ENCODE measurements at places on chromosomes 7 and 10.
A peak's percentile ranks its signal among the peaks of the same experiment; 100 is the strongest.

- DNase-seq: peak; percentile 5
Observed at GRCh38 chr7:132354527-132354926, 221.7 kb downstream of the PLXNA4 start.

- no peak for DNase-seq
Observed at GRCh38 chr10:11331726-11332125, 279.7 kb downstream of the USP6NL start.

DNA sequence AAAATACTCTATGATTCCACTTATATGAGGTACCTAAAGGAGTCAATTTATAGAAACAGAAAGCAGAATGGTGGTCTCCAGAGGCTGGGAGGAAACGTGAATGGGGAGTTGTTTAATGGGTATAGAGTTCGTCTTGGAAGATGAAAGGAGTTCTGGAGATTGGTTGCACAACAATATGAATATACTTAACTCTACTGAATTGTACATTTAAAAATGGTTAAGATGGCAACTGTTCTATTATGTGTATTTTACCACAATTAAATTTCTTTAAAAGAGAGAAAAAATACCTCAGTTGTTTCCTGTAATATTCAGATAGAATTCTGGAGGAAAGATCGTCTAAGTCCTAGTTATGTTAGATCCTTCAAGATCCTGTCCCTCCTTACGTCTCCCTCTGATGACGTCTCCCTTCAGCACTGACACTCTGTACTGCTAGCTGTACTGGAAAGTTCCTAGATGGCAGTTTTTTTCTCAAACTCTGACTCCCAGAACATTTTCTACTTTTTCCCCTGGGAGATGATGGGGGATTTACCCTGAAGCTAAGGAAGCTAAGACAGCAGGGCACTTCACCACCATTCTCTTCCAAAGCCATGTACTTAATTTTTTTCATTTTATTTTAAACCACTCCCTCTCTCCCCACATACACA, 53.2 kb upstream of the CAV2 start:
- DNase-seq: no peak

GRCh38 chr7:36986948-36987724, 262.8 kb upstream of the AOAH start:
- DNase-seq: peak; percentile 50

GRCh38 chr7:26458466-26459145, 166.9 kb downstream of the SNX10 start:
- no peak for DNase-seq

DNA sequence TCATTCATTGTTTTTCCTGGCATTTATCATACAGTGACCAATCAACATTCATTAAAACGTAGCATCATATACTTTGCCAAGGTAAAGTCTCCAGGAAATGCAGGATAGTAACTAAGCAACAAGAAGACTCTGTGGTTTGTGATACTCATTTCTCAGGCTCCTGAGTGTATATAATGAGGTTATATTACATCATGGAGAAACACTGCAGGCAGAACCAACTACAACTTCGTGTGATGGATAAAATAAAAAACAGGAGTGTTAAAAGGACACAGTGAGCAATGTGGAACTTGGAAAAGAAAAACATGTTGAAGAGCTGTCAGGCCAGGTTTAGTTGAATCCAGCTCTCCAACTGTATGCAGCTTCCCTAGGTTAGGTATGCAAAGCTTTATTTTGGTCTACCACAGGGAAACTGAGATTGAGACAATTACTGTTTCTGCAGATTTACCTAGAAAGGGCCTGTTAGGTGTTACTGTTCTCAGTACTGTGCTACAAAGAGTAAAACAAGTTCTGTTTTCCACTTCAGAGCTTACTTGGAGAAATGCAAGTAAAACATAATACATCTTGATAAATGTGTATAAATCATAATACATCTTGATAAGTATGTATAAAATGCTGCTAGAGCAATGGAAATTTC, 7.8 kb upstream of the CCNY start:
- no peak for DNase-seq

DNA sequence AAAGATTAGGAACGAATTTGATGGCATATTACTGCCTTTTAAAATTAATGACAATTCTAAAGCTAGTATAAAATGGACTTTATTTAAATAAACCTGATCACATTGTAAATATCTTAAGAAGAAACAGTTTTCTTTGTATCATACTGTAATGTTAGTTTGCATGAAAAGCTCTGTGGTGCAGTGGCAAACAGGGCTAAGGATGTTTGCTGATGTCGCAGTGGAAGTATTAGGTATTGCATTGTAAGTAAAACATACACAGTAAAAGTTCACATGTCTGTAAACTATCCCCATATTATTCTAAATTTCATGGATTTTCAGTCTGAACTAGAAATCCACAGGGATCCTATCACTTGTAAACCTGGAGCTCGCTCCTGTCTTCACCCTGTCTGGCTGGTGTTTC, 252.6 kb upstream of the ZNF32 start:
- DNase-seq: peak; percentile 35

GRCh38 chr7:93902777-93903423, 3.5 kb upstream of the GNGT1 start:
- no peak for DNase-seq

GRCh38 chr7:21651697-21652096, 108.9 kb downstream of the DNAH11 start:
- DNase-seq: no peak

DNA sequence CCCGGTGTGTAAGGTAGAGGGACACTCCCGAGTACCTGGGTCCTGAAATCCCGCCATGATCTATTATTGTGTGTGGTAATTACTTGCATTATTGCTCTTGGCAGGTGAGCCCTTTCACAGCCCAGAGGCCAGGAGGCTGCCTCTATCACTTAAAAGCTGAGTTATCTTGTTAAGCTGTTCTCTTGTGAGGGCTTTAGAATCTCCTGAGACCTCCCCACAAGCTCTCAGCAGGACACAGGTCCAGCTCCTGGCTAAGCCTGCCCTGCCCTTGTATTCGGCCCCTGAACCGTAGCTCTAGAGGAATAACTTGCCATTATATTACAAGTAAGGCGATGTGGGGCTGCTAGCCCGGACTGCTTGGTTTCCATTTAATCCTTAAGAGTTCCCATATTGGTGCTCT, 13.9 kb downstream of the SND1 start:
- no peak for DNase-seq

GRCh38 chr7:44802418-44803025, 6.0 kb downstream of the PPIA start:
- no peak for DNase-seq

GRCh38 chr10:6721964-6722615, 142.0 kb upstream of the PRKCQ start:
- DNase-seq: no peak

GRCh38 chr7:51640841-51641240, 324.2 kb upstream of the COBL start:
- DNase-seq: no peak

GRCh38 chr7:31109751-31110150, 57.6 kb downstream of the ADCYAP1R1 start:
- no peak for DNase-seq

- DNase-seq: no peak
Observed at GRCh38 chr7:18648849-18649758, 153.6 kb downstream of the HDAC9 start.

DNA sequence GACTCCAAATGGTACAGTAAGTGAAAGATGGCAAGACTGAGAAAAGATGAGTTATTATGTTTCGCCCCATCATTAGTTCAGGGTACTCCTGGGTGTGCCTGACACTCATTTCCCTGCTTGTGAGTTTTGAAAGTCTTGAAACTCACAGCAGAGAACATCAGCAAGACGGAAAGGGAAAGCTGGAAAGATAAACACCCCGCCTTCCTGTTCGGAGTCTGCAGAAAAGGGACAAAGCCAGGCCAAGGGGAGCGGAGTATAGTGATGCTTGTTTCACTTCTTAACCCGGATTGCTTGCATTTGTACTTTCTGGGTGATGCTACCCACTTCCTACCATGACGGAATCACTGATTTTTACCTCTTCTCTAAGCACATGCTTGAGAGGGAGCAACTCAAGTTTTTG, 294.5 kb downstream of the FRMD4A start:
- no peak for DNase-seq

DNA sequence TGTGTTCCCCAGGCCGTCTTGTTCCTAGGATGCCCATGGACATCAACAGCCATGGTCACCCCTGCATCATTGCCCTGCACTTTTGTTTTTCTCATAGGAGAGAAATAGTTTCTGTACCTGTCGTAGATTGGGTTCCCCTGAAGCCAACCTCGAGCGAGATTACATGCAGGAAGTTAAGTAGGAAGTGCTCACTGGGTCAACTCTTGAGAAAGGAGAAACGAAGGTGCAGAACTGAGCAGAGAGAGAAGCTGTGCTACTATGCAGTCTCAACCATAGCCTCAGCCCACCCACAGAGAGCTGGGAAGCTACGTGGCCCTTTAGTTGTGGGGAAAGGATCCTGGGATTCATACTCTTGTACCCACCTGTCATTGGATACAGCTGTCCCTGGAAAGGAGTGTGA, 165.2 kb downstream of the HERPUD2 start:
- no peak for DNase-seq

- peak; percentile 34 for DNase-seq
Observed at GRCh38 chr10:75402486-75403143, 1.1 kb upstream of the ZNF503 start.

- DNase-seq: no peak
Observed at GRCh38 chr7:5300366-5300765, 17.6 kb downstream of the SLC29A4 start.

- no peak for DNase-seq
Observed at GRCh38 chr10:131082201-131082850, 229.2 kb downstream of the TCERG1L start.

DNA sequence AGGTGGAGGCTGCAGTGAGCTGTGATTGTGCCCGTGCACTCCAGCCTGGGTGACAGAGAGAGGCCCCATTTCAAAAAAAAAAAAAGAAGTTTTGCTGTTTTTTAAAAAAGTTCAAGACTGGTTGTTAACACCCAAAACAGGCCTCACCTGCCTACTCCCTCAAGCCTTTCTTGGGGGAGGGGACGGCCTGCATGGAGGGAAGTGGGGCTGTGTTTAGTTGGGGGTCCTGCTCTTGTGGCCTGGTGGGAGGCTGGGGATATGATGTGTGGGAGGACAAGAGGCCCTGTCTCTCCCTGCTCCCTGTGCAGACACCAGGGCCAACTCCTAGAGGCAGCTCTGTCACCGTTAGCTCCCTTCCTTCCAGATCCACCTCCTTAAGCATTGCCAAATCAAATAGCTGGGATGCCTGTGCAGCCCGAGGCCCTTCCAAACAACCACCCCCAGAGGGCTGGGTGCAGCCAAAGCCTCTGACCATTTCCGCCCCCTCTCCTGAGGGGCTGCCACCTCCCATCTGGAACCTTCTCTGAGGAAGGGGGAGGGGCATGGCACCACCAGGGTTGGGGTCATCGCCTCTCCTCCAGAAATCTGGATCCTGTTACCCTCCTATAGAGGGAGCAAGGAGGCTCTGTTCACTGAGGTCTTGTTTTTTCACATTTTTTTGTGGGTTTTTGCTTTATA, 32.9 kb upstream of the ANKRD2 start:
- DNase-seq: no peak

GRCh38 chr10:49058463-49059255, 56.7 kb downstream of the VSTM4 start:
- DNase-seq: no peak

DNA sequence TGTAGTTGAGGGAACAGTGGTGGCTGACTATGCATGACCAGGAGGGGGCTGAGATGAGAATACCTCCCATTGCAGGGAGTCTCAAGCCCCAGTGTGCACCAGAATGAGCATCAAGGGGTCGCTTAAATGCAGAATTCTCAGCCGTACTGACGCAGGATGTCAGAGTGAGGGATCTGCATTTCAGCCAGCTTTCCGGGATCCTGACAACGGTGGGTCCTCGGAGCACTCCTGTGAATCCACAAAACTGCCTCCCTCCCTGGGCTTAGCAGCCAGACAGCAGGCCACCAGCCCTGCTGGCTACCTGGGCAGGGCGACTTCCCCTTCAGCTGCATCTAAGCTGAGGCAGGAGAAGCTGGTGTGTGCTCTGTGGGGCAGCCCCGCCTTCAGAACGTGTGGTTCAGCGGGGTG, 21.8 kb upstream of the LOXL4 start:
- no peak for DNase-seq

- no peak for DNase-seq
Observed at GRCh38 chr7:45988405-45989057, 67.5 kb upstream of the IGFBP3 start.

- DNase-seq: no peak
Observed at GRCh38 chr10:124422742-124423141, 4.0 kb upstream of the OAT start.

GRCh38 chr10:61673360-61673759, 10.6 kb downstream of the CABCOCO1 start:
- no peak for DNase-seq

GRCh38 chr10:106761906-106762305, 402.6 kb downstream of the SORCS1 start:
- no peak for DNase-seq

DNA sequence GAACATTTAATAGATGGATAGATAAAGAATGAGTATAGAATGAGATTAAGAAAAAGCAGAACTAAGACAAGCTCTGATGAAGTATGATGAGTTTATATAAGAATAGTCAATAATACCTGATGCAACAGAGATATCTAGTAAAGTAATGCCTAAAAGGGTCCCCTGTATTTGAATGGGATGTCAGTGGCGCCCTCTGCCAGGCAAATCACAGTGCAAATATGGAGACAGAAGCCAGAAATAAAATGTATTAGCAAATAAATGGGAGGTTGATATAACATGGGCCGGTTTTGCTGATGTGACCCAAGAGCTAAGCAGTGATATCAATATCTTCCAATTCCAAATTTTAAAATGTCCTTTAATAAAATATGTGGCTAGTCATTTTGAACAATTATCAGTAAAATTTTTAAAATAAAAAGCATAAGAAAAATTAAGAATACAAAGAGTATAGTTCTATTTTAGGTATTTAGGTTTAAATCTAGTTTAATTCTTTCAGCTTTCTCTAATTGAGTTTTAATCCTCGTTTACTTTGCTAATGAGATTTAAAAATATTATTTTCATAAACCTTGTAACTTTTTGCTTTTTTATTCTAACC, 62.6 kb downstream of the ADK start:
- DNase-seq: peak; percentile 71

DNA sequence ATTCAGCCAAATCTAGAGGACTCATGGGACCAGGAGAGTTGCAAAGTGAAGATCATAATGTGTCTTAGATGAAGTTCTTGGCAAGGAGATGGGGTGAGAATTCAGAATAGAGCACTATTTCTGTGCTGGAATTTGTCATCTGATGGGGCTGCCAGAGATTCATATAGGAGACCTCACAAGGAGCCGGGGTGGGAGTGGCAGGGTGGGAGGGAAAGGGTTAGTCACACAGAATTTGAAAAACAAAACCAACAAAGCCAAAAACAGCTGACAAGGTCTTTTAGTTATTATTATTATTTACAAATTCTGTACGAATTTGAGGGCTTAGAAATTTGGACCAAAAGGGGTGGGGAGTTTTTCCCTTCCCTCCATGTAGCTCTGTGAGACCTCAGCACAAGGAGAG, 1.7 kb downstream of the SLC13A1 start:
- no peak for DNase-seq

- peak; percentile 66 for DNase-seq
Observed at GRCh38 chr7:8190119-8190895, 71.7 kb downstream of the ICA1 start.

DNA sequence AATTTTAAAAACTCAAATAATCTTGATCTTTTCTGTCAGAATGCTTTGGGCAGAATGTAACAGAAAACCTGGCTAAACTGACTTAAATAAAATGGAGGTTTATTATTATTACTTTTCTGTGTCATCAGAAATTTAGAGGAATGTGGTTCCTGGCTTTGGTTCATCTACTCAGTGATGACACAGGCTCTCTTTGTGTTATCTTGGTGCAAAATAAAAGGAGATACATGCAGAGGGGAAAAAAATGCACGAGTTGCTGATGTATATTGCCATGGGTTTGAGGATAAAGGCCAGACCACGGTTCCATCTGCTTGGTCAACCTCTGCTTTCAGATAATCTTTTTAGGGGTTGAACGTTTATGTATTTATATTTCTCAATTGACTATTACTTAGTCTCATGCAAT, 181.4 kb downstream of the SUGCT start:
- no peak for DNase-seq
